ENCODE measurements at places on chromosomes 1 and 21.

DNA sequence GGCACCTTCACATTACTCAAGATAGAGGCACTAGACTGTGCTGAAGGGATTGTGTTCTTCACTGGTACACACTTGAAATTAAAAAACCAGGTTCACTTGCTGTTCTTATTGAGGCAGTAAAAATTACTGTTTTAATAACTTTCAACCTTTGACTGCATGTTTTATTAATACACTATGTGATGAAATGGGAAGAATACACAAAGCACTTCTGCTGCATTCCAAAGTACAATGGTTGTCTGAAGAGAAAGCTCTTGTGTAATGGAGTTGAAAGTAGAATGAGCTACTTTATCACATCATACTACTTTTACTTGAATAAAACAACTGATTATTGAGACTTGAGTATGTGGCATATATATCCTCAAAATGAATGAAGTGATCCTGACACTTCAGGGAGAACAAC, 49.7 kb downstream of the LRRC8C start:
- DNase-seq = no peak

DNA sequence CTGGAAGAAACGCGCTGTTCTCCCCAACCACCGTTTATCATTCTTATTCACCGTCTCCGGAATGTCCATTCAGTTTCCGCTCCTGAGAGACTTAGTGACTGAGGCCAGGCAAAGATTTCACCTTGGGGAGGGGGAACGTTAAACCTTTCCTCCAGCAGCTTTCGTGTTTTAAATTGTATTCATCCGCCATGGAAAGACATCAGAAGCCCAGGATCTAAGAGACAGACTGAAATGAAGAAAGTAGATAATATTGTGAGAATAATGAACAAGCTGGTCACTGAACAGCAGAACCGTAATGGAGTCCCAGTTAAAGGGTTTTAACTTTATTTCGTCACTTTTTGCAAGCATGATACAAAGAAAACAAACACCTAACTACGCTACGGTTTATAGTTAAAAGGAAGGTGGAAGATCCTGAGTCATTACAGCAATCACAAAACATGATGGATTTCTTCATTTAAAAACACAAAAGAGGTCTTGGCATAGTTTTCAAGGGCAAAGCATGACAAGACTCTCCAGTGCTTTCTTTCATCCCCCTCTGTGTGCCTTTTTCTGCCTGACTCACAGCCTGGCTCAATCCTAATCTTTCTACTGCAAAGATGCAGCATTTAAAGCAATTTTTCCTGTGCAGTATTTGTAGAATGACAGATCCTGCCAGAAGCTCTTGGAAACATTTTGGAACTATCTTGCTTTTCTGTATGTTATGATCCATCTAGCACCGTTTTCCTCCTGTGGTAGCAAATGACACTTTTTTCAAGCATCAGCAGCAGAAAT, 722 bp upstream of the SLC19A2 start:
- no peak for DNase-seq

- no peak for DNase-seq
These were observed 766 bp downstream of the RAP1GAP start for GRCh38 chr1:21668232-21668950.

DNA sequence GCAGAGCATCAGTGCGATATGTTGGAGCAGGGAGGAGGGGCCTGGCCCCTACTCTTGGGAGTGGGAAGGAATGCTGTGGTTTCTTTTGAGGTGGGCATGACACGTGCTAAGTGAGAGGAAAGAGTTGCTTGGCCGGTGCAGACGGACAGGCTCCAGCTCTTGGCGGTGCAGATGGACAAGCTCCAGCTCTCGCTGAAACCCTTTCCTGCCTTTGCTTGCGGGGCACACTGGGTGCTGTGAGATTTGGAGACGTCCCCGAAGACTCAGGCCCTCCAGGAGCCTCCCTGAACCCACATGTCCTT, 15.9 kb downstream of the PDXK start:
- DNase-seq = no peak

DNA sequence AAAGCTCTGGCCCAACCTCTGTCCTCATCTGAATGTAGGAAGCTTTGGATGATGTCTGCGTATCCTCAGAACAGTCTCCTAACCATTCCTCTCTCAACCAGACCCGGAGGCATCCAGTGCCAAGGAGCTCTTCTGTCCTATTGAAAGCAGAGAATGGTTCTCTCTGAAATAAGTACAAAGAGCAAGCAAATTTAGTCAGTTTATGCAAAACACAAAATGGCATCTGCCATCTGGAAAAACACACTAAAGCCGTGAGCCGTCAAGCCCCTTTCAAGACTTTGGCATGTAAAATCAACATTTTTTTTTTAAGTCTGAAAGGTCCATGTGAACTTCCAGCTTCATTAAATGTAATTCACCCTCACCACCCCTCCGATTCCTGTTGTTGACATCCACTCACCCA, 21.7 kb upstream of the PROX1 start:
- DNase-seq = no peak

- no peak for DNase-seq
These were observed 1103.3 kb upstream of the B3GALT2 start for GRCh38 chr1:194289569-194290266.

GRCh38 chr1:69524015-69524414, 43.7 kb upstream of the LRRC7 start:
- no peak for DNase-seq

- no peak for DNase-seq
These were observed 6.9 kb downstream of the DIRAS3 start for GRCh38 chr1:68043443-68044090.

DNA sequence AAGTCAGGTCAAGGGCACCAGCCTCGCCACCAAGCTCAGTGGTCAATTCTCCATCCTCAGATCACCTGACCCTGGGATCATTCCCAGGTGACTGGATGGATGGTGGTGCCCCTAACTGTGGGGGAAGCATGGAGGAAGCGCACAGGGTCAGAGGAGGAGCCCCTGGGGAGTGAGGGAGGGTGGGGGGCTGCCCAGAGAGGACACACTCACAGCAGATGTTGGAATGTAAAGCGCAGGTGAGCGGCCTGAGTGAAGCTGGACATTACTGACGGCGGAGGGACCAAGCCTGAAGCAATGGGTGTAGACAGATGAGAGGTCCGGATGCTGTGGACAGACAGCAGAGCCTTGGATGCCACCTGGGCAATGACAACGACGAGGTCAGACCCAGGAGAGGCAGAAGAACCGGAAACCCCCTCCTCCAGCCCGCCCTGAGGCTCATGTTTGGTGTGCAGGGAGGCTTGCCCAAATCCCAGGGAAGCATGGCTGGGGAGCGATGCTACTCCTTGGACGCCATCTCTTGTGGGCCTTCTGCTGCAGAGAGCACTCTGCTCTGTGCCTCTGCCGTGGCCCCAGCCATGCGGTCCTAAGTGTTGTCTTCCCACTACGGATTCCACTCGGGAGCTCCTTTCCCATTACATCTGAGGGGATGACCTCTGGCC, 5.7 kb upstream of the CPLANE2 start:
- no peak for DNase-seq

GRCh38 chr1:12129624-12130023, 37.2 kb upstream of the TNFRSF1B start:
- no peak for DNase-seq

- DNase-seq = peak; percentile 40
These were observed 75.0 kb downstream of the IGSF21 start for GRCh38 chr1:18182398-18183160.

GRCh38 chr1:45586769-45587168, 2.9 kb downstream of the NASP start:
- DNase-seq = no peak

- DNase-seq = no peak
These were observed 10.3 kb upstream of the LUZP1 start for GRCh38 chr1:23178950-23179349.

DNA sequence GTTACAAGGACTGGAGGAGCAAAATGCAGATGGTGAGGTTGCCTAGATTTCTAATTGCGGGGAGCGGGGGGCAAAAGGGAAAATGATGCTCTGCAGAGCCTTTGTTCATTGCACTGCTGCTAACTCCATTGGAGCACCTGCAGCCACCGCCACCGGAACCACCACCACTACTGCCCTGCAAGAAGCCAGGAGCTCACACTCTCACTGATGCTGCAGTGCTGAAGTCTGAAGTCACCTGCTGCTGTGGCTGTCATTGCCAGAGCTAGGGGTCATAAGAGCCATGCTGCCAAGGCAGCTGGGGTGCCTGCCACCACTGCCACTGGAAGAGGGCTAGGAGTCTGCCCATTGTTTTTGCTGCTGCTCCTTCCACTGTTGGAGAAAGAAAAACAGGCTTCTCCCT, 7.3 kb upstream of the HPCAL4 start:
- no peak for DNase-seq

DNA sequence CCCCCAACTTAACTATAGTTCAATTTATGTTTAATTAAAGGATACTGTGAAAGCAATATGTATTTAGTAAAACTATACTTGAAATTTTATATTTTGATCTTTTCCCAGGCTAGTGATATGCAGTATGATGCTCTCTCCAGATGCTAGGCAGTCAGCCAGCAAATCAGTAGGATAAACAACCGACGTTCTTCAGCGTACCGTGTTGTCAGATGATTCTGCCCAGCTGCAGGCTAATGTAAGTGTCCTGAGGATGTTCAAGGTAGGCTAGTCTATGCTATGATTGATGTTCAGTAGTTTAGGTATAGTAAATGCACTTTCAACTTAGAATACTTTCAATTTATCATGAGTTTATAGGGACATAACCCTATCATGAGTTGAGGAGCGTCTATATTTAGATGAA, 762.6 kb downstream of the MRPL39 start:
- DNase-seq = no peak

- no peak for DNase-seq
These were observed 210.3 kb downstream of the SETD4 start for GRCh38 chr21:35850029-35850428.

- DNase-seq = no peak
These were observed 9.2 kb downstream of the RPS6KA1 start for GRCh38 chr1:26538480-26539412.

DNA sequence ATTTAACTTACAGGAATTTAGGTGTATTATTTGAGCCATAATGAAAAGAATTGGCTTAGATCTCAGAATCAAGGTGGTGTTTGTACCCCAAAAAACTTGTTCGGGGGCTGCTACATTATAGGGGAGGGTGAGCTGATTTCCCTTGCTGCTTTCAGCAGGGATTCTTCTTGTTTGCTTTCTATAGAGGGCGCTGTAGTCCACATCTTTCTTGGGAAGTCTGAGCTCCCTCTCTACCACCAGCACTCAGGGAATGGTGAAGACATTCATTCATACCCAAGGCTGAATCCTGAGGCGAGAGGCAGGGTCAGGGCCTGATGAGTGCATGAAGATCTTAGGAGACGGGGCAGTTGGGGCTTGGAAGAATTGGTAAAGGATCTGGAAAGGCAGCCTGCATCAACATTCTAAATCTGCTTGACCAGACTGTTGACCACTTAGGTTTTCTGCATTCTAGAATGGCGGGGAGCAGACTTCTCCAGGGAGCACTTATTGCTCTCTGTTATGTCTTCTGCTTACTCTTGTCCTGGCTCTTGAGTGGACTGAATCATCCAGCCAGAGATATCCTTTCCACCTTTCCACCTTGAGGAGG, 18.9 kb downstream of the SPATA46 start:
- peak; percentile 32 for DNase-seq

GRCh38 chr21:15731243-15731613, 1.4 kb downstream of the USP25 start:
- DNase-seq = no peak

DNA sequence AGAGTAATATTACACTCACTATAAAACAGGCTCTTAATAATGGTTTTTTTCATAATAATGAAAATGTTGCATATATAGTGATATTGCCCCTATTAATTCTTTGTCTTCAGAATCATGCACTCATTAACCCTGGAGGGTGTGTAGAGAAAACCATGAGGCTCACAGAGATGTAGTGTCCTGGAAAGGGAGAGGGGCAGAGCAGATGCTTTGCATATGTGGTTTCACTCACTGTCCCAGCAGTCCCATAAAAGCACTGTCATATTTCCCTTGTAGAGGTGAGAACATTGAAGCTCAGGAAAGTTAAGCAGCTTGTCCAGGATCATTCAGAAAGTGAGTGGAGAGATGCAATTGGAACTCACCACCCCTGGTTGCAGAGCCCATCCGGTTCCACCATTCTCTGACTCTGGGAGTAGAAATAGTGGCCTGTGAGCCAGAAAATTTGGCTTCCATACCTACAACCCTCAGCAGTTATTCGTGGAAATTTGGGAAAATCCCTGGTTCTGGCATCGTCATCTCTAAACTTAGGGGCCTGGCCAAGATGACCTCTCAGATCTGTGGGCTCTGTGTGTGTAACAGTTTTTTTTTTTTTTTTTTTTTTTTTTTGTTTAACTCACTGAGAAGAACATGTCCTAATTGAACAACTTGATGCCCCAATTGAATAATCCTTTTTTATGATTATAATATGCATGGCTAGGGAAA, 86.4 kb downstream of the RGL1 start:
- no peak for DNase-seq

GRCh38 chr1:18606443-18607288, 24.0 kb upstream of the PAX7 start:
- no peak for DNase-seq

DNA sequence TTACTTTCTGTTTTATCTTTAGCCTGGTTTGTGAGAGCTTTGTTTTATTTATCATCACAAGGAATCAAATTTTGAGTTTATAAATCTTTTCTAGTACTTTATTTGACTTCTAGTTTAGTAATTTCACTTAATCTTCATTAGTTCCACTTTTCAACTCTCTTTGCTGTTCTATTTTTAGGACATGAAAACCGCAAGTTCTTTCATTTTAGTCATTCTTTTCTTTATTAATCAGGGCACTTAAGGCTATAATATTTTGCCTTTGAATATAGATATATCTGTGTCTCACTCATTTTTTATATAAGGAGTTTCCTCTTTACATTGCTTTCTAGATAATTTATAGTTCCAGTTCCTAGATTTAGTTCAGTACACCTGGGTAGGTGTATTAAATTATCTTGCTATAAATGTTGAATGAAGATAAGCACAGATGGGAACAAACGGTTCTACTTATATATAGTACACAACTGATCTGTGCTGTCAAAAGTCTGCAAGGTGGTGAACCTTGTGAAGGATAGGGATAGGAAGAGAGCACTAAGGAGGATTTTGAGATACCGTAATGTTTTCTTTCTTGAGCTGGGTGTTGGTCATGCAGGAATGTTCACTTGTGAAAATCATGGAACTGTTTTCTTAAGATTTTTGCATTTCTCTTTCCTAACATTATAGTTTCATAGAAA, 402.3 kb downstream of the RYR2 start:
- no peak for DNase-seq

GRCh38 chr1:212186427-212187207, 98.6 kb upstream of the PPP2R5A start:
- DNase-seq = no peak

- no peak for DNase-seq
These were observed 72.8 kb downstream of the NRIP1 start for GRCh38 chr21:14991957-14992356.

GRCh38 chr1:208084220-208084619, 160.0 kb downstream of the PLXNA2 start:
- DNase-seq = no peak

- DNase-seq = no peak
These were observed 15.2 kb downstream of the SLC27A3 start for GRCh38 chr1:153790313-153790965.

- no peak for DNase-seq
These were observed 32.9 kb downstream of the HENMT1 start for GRCh38 chr1:108627951-108628350.

- no peak for DNase-seq
These were observed 46.9 kb downstream of the GIPC2 start for GRCh38 chr1:78092643-78093042.
